NCI-H69 (cell line): ENCODE measurements at places on chromosomes 7 and 10.

DNA sequence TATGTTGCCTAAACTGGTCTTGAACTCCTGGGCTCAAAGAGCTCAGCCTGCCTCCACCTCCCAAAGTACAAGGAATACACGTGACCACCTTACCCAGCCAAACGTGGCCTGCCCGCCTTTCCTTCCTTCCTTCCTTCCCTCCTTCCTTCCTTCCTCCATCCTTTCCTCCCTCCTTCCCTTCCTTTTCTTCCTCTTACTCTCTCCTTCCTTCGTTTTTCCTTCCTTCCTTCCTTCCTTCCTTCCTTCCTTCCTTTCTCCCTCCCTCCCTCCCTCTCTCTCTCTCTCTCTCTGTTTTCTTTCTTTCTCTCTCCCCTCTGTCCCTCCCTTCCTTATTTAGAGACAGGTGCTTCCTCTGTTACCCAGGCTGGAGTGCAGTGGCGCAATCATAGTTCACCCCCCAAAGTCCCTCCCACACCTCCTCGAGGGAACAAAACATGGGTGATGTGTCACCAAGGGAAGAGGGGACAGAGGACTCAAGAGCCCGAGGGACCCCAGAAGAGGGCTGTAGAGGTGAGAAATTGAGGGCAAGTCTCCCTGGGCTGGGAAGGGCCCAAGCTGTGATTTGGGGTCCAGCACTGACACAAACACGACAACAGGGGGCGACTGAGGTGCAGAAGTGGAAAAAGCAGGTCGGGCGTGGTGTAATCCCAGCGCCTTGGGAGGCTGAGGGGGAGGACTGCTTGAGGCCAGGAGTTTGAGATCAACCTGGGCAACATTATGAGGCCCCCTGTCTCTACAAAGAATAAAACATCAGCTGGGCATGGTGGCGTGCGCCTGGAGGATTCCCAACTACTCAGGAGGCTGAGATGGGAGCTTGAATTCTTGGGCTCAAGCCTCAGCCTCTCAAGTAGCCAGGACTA is 28.1 kb downstream of the EPHB4 start:
- DNase-seq, result peak; percentile 82

- peak; percentile 28 for DNase-seq
Observed at GRCh38 chr7:79590916-79591623, 137.6 kb upstream of the MAGI2 start.

- DNase-seq, result peak; percentile 65
Observed at GRCh38 chr7:977326-978048, 2.1 kb upstream of the COX19 start.

GRCh38 chr10:58328233-58328632 is 6.6 kb upstream of the UBE2D1 start:
- no peak for DNase-seq

DNA sequence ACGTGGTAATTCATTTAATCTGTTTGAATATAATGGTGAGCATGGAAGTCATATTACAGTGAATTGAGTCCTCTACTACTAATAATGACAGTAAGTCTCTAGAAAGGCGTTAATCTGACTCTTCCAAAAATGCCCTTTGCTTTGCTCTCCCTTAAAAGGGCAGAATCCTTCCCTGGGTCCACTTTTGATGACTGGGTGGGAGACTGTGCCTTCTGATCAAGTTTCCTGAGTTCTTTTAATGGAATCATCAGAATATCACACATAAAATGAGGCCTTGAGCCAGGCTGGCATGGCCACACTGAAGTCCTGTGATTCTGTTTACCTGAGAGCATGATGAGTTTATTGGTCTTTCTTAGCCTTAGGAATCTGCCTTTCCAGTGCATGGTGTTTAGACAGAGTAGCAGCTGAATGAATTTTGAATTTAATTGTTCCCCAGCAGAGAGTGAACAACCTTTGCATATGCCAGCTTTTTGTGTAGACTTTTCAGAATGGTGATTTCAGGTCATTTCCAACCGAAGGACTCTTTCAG is 33.3 kb downstream of the PAPSS2 start:
- no peak for DNase-seq

GRCh38 chr7:46157931-46158330 is 236.9 kb upstream of the IGFBP3 start:
- DNase-seq, result no peak

GRCh38 chr10:72344932-72345331 is 9.8 kb downstream of the DNAJB12 start:
- DNase-seq, result no peak

DNA sequence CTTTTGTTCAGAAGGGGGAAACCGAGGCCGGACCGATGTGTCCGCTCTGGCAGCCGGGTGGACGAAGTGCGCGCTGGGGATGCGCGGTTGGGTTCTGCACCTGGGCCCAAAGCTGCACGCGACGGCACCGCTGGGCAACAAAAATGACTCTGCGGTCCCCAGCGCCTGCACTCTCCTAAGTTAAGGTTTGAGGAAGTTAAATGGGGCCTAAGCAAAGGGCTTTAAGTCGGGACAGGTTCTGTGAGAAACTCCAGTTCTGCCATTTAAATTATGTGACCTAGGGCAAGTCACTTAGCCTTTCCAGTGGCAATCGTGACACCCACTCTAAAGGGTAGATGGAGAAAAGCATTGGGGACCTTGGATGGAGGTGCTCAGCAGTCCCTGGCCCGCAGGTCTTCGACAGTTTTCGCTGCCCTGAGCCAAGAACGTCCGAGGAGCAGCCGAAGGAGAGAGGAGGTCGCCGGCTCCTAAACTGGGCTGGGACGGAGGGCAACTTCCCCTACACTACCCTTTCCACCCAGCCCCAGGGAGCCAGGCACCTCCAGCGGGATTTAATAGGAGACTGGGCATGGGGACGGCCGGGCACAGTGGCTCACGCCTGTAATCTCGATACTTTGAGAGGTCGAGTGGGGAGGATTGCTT is 534 bp upstream of the ACBD5 start:
- DNase-seq, result peak; percentile 52

DNA sequence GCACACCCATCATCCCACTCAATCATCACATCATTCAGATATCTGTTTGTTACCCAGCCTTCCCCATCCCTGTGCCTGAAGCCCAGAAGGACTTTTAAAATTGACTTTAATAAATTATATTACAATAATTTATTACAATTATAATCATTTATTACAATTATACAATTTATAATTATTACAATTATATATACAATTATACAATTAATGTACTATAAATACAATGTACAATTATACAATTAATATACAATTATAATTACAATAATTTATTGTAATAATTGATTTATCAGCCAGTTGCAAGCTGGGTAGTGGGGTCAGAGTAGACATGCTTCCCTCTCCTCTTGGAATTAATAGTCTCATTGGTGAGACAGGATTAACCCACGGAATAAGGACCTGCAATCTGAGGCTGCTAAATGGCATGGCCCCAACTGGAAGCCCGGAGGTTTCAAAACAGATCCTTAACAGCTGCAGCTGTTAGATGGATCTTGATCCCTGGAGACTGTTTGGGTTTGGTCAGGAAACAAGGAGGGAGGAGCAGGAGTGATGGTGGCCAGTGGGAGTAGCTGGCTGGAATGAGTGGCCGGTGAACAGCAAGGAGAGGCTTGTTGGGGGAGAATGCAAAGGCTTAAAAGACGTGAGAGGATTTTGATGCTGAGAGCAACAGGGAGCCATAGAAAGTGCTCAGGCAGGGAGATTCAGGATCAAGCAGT is 402.8 kb upstream of the PODXL start:
- no peak for DNase-seq

- no peak for DNase-seq
Observed at GRCh38 chr10:79056361-79056735, 12.4 kb upstream of the ZMIZ1 start.

DNA sequence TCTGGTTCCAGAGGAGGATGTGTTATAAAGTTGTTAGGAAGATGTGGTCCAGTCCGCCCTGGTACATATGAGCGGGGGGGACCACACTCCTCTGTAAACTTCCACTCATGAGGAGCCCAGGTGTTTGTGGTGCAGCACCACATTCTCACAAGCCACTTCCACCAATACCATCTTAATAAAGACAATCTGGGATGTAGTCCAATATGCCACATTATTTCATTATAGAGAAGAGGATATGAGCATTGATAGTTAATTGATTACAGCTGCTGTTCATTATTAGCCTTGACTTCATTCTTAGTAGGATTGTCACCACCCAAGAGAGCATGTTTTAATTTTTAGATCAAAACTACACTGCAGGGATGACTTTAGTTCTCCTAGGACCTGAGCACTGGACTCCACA is 40.5 kb downstream of the ERCC6 start:
- DNase-seq, result no peak

DNA sequence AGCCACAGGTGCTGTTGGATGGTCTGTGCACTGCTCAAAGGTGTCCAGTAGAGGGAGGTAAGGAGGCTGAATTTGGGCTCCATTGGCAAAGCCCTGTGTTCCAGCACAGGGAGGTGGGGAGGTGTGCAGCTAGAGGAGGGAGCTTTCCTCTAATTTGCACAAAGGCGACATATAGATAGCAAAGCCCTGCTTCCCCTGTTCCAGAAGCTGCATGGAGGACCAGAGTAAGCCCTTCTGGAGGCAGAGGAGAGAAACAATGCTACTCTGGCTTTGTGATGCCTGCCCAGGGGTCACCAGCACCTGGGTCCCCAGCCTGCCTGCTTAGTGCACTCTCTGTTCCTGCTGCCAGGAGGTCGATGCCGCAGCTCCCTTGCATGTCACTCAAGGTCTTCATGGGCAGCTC is 3.4 kb upstream of the ARHGAP22 start:
- DNase-seq, result peak; percentile 70

- no peak for DNase-seq
Observed at GRCh38 chr7:77238703-77239136, 39.1 kb upstream of the FGL2 start.

- peak; percentile 61 for DNase-seq
Observed at GRCh38 chr7:96708872-96709271, 774 bp downstream of the SEM1 start.

- peak; percentile 38 for DNase-seq
Observed at GRCh38 chr7:17302575-17303142, 4.2 kb downstream of the AHR start.

DNA sequence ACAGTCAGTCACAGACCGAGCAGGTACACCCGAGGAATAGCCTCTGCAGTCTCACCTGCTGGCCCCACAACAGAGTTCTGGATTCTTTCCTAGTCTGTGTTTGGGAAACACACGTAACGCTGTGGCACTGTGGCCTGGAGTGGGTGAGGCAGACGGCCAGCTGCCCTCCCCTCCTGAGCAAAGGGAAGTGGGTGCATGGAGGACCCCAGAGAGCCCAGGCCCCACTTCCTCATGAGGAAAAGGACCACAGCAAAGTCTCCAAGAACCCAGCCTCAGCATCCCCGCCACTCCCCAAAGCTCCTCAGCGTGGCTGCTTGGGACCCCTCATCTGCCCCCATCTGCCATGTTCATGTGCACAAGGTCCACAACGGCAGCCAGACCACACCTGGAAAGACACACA is 530.2 kb downstream of the PTPRN2 start:
- DNase-seq, result no peak

DNA sequence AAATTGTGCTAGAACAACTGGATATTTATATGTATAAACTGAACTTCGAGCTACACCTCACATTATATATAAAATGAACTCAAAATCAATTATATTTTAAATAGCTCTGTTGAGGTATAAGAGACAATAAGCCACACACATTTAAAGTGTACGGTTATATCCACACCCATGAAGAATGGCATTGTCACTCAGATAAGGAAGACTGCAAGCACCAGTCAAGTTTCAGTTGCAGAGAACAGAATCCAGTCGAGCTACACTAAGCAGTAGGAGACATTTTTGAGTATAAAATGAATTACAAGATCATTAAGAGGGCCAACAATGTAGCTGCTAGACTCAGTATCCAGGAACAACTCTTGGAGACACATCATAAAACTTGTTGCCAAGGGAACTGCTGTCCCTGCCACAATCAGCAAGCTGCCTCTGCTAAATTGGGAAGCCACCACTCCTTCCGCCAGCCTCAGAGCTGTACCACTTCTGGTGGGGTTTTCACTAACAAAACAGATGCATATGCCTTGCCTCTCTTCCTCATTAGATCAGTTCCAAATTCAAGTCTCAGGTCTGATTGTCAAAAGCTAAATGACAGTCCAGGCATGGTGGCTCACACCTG is 19.6 kb upstream of the GPNMB start:
- DNase-seq, result no peak

DNA sequence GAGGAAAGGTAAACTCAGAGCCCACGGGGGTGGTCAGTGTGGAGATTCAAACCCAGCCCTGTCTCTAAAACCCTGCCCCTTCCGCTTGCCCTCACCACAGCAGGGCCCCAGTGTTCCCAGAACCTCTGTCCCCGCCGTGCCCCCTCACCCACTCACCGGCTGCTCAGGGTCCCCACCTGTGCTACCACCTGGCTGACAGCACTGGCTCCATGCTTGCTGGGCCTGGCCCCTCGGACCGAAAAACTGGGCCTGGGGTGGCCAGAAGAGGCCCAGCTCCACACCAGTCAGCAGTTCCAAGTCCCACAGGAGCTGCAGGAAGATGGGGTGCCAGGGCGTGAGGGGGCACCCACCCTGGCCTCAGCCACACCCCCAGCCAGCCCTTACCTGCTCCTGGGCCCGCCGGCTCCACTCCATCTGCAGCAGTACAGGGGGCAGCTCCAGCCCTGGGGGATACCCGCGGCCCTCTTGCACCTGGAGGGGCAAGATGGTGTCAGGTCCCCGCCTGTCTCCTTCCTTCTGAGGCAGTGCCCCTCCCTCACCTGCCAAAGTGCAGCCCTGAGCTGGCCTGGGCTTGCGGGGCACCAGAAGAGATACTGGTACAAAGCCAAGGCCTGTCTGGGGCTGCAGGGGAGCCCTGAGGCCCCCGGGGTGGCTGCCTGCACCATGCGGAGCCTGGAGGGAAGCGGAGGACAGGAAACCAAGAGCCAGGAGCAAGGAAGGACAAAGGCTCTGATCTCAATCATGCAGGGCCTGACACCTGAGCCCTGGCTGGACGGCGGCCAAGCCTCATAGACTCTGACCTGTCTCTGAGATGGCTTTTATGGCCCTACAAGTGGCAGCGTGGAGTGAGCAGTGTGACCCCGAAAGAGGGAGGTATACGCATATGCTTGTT is 11.7 kb downstream of the ATP6V1F start:
- peak; percentile 71 for DNase-seq

GRCh38 chr10:114711176-114711868 is 53.2 kb upstream of the ABLIM1 start:
- DNase-seq, result peak; percentile 81

- DNase-seq, result no peak
Observed at GRCh38 chr10:111384556-111384955, 307.7 kb downstream of the ADRA2A start.

- no peak for DNase-seq
Observed at GRCh38 chr7:131899271-131900030, 343.0 kb upstream of the PODXL start.

GRCh38 chr10:28054228-28054860 is 55.5 kb upstream of the ODAD2 start:
- no peak for DNase-seq

GRCh38 chr10:23886355-23886754 is 322.6 kb upstream of the KIAA1217 start:
- DNase-seq, result no peak

- no peak for DNase-seq
Observed at GRCh38 chr10:43605850-43606322, 352 bp upstream of the ZNF485 start.

DNA sequence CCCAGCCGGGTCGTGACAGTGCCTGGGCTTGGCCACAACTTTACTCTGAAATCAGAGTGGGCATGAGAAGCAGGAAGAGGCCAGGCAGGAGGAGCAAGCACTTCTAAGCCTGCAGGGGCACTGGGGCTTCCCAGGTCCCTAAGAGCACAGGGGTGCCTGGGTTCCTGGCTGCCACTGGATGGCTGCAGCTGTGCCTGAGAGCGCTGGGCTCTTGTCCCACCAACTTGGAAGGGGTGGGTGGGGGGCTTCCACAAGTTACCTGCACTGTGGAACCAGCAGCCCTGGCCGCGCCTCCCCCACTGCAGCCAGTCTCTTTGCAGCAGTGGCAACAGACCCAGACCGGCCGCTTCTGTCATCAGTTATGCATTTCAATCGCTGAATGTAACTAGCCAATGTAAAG is 434.7 kb upstream of the GRM3 start:
- no peak for DNase-seq
